ENCODE measurements at places on chromosomes 2 and 18. TPM values are rescaled to one million over a fixed set of nuclear protein-coding genes. Genes with fewer than 3 reads are reported as not detected.

NEU4 gene
- 0.92 TPM for total RNA-seq

CTIF gene
- total RNA-seq = 17.0 TPM

ARPC2 gene
- 228 TPM for total RNA-seq

IL18R1 gene
- 3.4 TPM for total RNA-seq

ALLC gene
- not detected for total RNA-seq

All from PC-9 (cell line).